ENCODE measurements at places on chromosomes 11 and 22.
A peak's percentile ranks its signal among the peaks of the same experiment; 100 is the strongest.

DNA sequence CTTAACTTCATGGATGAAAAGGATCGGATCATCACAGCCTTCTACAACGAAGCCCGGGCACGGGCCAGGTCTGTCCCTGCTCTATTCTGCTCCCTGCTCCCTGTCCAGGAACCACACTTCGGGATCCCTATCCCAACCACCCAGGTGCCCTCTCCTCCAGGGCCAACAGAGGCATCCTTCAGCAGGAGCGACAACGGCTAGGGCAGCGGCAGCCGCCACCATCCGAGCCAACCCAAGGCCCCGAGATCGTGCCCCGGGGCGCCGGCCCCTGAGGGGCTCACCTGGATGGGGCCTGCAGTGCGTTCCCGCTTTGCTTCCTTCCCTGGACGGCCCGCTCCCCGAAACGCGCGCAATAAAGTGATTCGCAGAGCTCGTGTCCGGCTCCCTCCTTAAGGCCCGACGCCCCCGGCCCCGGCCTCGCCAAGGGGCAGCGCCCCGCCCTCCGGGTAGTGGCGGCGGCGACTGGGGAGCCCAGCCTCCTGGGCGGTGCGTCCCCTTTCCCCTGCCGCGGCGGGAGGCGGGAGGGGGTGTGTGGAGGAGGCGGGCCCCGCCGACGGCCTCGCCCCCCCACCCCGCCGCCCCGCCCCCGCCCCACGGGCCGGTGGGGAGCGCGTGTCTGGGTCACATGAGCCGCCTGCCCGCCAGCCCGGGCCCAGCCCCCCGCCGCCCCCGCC lies at the start of gene VEGFB:
Gene VEGFB, plus strand, starts transcription at position 672 of the 674 bp plus-strand sequence. CDS start 250 bp downstream, outside the sequence.
- no peak for DNase-seq

DNA sequence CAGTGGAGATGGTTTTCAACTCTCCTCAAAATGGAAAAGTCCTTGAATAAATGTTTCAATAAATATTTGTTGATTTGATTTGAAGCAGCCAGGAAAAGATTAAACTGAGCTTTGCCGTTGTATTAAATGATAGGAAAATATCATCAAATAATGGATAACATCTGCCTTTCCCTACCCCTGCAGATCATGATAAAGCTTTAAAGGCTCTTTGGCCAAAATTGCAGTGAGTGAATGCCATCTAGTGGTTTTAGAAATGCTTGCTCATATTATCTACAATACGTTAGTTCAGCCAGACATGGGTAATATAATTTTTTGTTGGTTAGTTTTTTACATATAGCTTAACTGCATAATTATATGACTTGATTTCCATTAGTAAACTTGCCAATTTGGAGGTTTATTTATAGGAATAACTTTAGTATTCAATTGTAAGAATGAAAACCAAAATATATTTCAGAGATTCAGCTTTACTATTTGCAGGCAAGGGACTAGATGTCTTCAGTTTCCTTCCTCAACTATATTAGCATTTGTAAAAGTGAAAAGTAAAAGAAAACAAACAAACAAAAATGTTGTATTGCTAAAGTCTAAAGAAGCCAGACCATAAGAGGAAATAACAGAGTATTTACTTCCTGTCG lies 159.2 kb downstream of the MSANTD4 start:
- DNase-seq: peak; percentile 12

DNA sequence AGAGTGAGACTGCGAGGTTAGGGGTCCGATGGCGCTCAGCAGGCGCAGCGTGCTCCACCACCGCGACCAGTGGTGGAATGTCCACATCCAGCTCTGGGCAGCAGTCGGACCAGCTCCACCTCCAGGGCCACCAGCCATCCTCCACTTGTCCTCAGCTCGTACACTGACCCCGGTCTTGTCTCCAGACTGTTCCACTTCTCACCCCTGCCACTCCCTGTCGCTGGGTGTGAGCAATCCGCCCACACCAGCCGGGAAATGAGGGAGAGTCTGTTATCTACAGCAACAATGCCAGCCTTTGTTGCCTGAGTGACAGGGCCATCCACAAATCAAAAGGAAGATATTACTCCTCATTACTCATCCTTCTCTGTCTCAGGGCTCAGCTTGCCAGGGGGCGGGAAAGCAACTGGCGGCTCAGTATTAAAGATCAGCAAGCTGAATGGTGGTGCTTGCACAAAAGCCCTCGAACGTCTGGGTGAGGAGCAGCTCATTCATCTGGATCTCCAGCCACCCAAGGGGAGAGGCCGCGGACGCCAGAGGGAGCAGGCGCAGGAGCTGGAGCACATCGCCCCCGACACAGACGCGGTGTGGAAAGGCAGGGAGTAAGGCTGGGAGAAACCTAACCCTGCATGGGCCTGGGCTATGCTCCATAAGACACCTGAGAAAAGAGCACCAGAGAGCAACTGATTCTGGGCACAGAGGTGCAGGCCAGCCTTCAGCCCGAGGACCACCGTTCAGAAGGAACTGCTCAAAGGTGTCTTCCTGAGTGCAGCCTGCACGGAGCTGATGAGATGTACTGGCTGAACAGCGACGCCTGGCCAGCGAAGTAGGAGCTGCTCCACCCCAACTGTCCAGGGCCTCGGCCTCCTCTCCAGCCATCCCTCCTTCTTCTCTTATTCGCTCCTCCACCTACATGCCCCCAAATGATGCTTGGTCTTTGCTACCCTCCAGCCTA lies 21.9 kb downstream of the IGSF9B start:
- DNase-seq: no peak

DNA sequence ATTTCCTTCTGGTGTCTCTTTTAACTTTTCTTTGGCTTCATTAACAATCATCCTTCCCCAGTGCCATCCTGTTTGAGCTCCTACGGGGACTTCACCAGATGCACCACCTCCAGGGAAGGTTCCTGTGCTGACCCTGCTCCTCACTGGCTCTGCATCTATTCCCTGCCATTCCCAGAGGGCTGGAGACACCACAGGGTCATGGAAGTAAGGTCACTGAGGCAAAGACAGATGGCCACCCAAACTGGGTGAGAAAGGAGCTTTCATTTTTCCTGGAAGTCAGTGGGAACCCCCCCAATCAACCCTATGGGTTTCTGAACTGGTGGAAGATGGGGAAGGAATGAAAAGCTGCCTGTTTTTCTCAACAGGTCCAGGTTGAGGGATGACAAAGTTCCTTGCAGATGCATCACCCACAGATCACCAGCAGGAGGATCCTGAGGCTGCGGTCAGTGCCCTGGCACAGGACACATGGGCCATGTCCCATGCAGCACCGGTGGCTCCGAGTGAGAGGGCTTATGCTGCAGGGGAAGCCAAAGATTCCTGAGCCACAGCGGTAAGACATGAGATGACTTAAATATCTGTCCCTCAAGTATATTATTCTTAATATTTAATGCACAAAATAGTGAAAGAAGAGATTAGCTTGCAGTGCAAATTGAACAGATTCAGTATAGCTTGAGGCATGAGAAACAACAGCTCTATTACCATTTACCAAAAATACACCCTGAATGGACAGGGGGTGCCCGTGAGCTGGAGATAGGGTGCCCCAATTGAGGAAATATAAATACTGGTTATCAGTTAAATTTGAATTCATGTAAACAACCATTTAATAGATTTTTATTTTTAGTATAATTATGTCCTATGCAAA lies 73.0 kb upstream of the VPREB1 start:
- DNase-seq: no peak

DNA sequence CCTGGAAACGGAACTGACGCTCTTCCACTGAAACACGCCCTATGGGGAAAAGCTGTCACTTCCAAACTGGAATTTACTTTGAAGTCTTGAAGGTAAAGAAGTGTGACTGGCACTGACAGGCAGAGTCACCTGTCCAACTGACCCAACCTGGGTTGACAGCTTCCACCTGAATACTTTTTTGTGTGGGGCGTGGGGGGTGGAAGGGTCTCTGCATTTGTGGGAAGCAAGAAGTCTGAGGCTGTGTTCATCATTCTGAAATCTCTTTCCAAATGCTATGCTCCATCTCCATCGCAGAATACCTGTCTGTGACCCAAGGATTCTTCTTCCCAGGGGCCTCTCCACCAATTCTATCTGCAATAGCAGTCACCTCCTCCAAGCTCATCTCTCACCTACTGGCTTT lies 7.8 kb downstream of the IFT27 start:
- DNase-seq: no peak

- no peak for DNase-seq
Observed at GRCh38 chr11:31412946-31413345, 43.3 kb downstream of the DNAJC24 start.

- no peak for DNase-seq
Observed at GRCh38 chr11:73536961-73537360, 61.0 kb downstream of the FAM168A start.

- DNase-seq: peak; percentile 8
Observed at GRCh38 chr11:27420722-27421572, 51.6 kb downstream of the LGR4 start.

DNA sequence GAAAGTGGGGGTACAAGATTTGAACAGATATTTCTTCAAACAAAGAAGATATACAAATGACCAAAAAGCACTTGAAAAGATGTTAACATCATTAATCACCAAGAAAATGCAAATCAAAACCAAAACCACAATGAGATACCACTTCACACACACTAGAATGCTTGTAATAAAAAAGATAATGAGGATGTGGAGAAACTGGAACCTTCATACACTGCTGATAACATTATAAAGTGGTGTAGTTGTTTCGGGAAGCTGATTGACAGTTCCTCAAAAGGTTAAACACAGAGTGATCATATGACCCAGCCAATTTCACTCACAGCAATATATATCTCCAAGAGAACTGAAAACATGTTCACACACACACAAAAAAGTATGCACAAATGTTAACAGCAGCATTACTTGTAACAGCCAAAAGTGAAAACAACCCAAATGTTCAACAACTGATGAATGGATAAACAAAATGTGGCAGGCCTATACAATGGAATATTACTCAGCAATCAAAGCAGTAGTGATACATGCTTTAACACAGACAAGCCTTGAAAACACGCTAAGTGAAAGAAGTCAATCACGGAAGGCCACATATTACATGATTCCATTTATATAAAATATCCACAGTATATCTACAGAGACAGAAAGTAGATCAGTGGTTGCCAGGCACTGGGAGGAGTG lies 15.1 kb downstream of the PITPNB start:
- no peak for DNase-seq

DNA sequence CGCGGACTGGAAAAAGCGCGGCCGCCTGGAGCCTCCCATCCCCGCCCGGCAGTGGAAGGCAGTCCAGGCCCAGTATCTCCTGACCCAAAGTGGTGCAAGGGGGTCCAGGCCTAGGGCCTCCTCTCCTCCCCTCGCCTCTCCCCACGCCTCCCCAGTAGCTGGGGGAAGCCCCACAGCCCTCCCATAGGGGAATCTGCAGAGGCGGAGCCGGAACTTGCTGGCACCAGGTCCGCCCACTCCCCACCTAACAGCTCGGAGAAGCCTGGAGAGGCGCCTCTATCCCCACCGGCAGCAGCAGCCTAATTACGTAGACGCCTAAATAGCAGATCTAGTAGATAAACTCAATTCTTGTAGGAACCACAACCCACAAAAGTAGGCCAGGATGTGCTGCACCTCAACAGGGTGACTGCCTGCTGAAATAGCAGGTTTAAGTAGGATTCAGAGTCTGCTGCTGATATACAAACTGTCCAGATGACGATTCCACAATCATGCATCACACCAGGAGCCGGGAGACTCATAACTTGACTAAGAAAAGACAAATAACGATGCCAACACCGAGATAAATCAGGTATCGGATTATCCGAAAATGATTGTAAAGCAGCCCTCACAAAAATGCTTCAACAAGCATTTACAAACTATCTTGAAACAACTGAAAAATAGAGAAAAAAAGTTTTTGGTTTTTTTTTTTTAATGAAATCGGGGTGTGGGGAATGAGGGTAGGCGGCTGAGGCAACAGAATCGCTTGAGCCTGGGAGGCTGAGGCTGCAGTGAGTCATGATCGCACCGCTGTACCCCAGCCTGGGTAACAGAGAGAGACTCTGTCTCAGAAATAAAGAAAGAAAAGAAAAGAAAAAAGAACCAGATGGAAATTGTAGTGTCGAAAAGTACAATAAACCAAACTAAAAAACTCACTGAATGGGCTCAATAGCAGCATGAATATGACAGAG lies 11.4 kb upstream of the BRD1 start:
- no peak for DNase-seq

GRCh38 chr11:62707277-62707861 lies at the start of the genes BSCL2 and GNG3:
Gene BSCL2 (minus strand): TSS chr11:62707424. CDS start chr11:62707195, 229 bp downstream.
Gene GNG3 (plus strand): TSS chr11:62707676. CDS start chr11:62708296, 620 bp downstream.
- DNase-seq: no peak

- DNase-seq: no peak
Observed at GRCh38 chr11:17388609-17389210, at the start of gene KCNJ11. Gene KCNJ11 (minus strand): TSS chr11:17388659. CDS start chr11:17388091, 568 bp downstream.

GRCh38 chr22:45216133-45217003 lies 24.3 kb downstream of the KIAA0930 start:
- no peak for DNase-seq

GRCh38 chr22:30806391-30806861 lies 111.8 kb downstream of the OSBP2 start:
- peak; percentile 62 for DNase-seq

DNA sequence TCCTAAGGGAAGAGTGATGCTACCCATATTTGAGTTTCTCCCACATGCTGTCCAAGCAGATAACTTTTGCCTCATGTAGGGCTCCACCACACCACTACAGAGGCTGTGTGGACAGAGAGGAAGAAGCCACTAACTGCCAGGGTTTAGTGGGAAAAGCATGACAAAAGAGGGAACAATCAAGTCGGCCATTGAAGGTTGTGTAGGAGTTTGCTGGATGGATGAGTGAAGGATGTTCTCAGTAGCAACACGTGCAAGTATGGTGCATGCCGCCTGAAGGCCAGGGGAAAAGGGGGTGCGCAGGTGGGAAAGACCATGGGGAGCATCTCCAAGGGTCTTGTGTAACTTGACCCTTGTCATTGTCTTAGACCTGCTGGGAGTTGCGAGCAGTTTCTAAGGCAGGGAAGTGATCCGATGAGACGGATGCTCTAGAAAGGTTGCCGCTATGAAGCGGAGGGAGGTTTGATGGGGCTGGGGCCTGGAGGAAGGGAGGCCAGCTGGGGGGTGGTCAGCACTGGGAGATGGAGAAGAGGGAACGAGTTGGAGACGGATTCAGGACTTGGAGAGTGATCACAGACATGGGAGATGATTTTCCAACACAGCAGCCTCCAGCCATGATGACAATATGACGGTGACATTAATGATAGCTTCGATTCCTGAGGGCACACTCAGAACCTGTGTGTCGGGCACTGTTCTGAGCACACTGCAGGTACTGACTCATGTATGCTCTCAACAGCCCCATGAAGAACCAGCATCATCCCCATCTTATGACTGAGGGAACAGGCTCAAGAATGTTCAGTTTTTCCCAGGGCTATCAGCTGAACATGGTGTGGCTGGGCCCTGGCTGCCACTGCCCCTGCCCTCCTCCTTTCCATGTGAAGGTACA lies 53.7 kb downstream of the CD6 start:
- DNase-seq: no peak

GRCh38 chr11:129457321-129457720 lies 81.7 kb downstream of the BARX2 start:
- no peak for DNase-seq

DNA sequence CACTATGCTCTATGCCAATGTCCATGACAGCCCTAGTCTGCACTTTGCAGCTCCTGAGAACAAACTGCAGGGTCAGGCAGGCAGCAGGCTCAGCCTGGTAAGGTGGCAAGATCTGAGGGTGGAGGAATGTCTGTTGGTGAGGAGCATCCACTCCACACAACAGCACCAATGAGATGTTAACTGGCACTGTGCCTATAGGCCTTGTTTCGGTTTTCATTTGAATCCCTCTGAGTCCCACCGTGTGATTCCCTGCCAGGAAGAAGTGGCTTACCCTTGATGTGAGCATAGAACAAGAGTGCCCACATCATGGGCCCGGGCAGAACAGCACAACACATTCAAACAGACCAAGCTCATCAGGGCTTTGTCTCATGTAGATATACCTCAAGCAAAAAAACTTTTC lies 44.1 kb upstream of the CHRM4 start:
- no peak for DNase-seq

- DNase-seq: no peak
Observed at GRCh38 chr22:42132457-42132856, 1.8 kb upstream of the CYP2D6 start.

- no peak for DNase-seq
Observed at GRCh38 chr11:76602431-76602861, 68.1 kb downstream of the LRRC32 start.

All from HS-27A (cell line).